Stimulated activated CD8-positive, alpha-beta memory T cell treated with anti-CD3 and anti-CD28 coated beads, Interleukin-15, amount 100 ng/mL, for 4 hours (primary cell): ENCODE measurements at places on chromosomes 16 and 17.

DNA sequence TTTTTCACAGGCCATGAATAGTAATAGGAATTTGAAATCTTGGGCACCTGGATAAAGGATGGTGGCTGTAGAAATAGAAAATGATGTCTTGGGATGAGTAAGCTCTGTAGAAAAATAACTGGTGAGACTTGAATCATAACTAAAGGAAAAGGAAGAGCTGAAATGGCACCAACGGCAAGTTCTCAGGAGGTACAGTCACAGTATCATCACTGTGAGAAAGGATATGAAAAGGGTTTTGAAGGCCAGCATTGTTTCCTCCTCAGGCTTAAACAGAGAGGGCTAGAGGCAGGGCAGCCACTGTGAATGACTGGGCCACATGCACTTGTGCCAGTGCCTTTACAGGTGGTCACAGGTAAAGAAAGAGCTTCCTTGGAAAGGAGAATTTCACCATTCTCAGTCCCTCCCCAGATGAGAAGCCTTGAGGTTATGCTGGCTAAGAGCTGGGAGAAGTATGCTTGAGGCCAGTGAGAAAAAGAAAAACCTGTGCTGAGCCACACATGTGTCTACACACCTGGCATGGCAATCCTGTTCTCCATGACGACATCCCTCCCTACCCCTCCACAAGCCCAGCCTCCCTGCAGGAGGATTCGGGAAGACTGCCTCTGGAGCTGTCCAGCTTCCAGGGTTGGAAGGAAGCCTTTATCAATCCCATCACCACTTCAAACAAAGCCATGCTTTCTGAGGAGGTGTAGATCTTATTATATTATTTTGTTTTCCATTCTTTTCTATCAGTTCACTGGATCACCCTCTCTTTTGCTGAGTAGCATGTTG is 3.8 kb upstream of the ANKFN1 start:
- DNase-seq: no peak

DNA sequence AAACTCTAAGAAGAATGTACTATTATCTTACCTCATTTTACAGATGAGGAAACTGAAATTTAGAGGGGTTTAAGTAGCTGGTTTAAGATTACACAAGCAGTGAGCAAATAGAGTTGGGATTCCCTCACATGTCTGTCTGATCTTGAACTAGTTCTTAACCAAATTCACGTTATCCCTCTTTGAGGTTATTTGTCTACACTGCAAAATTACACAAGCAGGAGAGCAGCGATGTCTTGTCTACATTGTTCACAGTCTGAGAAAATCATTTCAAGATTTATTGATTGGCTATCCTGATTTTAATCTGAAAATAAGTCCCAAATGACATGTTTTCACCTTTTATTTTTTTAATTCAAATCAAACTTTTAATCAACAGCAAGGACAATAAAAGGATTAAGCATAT is 56.9 kb downstream of the SOX9 start:
- DNase-seq: no peak

DNA sequence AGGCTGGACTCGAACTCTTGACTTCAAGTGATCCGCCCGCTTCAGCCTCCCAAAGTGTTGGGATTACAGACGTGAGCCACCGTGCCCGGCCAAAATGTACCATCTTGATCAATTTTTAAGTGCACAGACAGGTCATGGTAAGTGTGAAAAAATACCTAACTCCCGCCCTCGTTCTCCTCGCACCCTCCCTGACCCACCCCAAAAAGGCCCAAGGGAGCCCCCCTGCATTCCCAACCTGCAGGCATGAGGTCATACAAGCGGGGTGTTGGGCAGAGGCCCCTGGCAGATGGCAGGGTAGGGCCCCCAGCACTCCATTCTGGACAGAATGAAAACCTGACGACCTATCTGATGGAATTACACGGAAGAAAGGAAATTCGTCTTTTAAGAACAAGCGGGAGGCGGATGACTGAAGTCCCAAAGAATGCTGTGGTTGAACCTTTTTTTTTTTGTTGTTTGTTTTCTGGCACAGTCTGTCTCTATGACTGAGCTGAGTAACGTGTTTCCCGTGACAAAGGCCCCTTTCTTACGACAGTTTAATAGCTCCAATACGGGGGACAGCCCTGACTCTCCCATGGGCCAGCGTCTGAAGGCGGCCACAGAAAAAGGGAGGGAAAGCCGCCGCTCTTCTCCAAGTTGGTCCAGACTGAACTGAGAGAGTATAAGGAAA is 376.4 kb downstream of the SLC39A11 start:
- no peak for DNase-seq

DNA sequence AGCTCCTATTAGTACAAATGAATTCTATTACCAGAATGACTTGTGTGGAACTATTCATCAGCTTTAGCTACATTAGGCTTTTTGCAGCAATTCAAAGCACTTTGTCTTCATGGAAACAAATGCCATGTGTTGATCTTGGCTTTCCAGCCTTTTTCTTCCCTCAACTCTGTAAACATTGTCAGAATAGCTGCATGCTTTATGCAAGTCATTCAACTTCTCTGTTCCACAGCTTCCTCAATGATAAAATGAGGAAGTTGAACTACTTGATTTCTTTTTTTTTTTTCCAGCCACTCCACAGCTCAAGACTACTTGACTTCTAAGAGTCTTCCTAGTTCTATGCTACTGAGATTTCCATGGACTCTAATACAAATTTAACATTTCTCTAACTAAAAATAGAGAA is 41.1 kb downstream of the KIAA0753 start:
- DNase-seq: no peak

GRCh38 chr17:60652454-60653247 is 25.0 kb upstream of the BCAS3 start:
- DNase-seq: no peak

GRCh38 chr16:23676924-23677480 is 1.7 kb upstream of the PLK1 start:
- DNase-seq: no peak

DNA sequence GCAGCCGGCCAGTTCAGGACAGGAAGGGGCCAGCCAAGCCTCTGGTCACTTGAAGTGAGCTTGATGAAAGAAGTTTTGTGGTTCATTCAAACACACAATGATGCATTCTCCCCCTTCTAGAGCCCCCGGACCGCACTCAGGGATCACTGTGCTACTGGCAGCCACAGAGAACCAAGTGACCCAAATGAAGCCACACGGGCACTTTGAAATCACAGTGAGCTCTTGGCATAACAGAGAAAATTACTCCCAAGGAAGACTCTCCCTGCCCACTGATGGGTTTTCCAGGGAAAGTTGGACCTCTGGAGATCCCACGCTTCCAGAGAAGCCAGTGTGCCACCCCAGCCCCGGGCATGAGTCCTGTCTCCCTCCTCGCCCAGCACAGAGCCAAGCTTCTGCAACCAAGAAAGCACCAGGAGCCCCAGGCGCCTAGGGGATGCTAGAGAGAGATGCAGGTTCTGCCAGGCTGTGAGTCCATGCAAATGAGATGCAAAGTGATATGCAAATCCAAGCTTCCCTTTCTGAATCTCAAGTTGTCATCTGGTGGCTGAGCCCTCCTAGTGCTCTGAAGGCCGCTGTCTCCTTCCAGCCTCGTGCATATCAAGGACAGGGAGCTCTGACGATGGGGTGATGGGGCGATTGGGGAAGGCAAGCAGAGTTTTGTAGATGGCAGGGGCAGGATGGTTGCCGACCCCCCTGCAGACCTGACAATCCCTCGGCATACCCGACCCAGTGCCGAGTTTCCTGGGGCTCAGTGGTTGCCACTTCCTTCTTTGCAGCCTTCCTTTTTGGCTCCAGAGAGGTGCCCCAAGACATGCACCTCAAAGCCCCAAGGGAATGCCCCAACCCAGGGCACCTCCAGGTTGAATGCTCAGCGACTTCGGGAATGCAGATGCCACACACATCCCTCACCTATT is 59.7 kb upstream of the TNRC6C start:
- DNase-seq: no peak

DNA sequence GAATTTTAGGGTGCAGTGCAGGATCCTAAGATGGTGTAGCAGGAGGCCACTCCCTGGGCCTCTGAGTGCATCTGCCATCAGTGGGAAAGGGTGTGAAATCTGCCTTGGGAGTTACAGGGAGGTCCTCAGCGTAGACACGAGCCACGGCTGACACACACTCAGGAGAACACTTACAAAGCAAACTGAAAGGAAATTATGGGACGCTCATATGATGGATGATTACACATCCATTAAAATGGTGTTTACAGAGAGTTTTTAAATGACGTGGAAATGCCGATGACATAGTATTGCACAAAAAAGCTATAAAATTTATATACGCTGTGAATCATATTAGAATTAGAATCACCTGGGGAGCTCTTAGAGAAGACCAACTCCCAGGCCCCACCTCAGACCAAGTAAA is 175.2 kb downstream of the CCDC182 start:
- DNase-seq: no peak

- no peak for DNase-seq
Observed at GRCh38 chr16:88070341-88070740, 119.1 kb downstream of the BANP start.

DNA sequence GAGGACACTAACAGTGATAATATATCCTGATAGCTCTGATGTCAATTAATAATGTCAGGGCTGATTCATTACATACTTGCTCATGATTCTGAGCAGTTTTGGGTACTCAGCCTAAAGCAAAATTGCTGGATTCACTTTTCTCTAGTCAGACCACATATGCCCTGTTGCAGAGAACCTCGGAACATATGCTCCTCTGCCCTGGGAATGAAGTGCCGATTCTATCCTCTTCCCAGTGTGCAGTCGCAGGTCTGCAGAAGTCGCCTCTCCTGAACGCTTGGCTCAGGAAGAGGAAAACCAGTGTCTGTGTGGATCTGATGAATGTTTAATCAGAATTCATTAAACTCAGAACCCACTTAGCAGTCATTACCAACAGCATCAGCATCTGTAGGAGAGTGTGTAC is 34.5 kb downstream of the ABCC12 start:
- DNase-seq: no peak

DNA sequence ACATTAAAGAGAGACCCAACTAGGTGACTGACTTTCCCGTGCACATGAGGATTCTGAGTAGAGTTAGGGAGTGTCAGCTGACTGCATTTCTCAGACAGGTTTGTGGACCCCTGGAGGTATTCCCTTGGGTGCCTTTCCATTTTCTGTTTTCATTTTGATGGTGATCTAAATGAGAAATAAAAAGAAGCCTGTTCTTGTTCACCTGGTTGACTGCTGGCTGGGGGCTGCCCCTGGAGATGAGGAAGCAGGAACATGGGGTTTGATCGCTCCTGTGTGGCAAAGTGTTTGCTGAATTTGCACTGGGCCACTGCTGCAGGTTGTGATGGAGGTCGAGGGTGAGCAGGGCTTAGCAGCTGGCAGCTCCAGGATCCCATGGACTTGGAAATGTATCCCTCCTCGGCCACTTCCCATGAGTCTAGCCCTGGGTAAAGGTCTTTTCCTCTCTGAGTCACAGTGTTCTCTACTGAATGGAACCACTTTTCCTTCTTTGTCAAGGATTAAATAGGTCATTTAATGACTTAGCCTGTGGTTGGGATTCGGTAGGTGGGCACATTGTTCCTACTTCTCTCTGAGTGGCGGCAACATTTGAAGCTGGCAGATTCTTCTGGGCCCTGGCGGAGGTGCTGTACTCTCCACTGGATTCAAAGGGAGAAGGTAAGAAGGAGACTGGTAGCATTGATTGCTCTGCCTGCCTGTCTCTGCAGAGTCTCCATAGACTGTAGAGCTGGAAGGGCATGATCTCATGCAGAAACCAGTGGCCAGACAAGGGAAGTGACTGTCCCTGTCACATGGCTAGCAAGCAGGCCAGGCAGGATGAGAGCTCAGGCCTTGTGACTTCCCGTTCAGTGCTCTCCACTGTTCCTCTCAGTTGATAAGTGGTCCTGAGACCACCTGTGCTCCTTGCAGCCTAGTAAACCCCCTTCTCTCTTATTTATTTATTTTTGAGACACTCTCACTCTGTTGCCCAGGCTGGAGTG is 17.9 kb downstream of the SNX29 start:
- DNase-seq: no peak

DNA sequence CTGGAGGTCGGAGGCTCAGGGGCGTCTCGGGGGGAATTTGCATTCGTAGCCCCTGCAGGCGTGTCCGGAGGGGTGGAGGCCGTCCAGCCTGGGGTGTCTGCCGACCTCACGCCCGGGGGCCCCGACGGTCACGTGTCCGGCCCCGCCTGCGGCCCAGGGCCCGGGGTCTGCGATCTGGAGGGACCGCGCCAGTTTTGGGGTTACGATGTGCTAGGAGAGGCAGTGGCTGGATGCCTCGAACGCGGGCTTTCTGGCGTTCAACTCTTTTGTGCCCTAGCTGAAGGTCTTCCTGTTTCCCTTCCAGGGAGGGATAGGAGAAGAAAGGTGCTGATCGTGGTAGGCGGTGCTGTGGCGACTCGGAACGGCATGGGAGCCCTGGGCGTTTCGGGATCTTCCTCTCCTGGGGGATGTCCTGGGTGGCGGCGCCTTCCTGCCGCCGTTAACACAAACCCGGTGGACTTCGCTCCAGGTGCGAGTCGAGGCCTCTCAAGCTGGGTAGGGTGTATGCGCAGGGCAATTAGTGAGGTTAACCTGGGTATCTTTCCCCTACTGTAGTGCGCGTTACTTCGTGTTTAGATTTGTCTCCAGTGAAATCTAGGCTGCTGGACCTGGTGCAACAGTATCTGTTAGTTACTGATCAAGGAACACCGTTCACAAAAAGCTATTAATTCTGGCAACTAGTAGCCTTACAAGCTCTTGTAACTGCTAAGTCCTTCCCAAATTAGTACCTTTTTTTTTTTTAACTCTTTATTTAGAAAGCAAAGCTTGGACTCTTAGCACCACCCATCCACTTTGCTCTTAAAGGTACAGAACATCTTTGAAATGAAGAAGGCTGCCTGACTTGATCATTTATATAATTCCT is 1.3 kb downstream of the AKAP1 start:
- DNase-seq: no peak

DNA sequence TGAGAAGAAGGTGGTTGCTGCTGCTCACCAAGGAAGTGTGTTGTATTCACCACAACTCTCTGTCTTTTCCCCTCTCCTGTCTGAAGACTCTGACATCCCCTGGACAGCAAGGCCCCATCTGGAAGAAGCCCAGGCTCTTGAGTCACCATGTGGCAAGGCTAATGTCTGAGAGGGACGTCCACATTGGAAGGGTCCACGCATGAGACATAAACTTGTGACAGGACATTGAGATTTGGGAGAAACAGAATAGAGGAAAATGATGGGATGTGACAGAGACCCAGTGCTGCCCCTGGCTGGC is 176.5 kb downstream of the IRF8 start:
- DNase-seq: no peak

- DNase-seq: no peak
Observed at GRCh38 chr16:64826374-64826773, 295.5 kb downstream of the CDH11 start.

DNA sequence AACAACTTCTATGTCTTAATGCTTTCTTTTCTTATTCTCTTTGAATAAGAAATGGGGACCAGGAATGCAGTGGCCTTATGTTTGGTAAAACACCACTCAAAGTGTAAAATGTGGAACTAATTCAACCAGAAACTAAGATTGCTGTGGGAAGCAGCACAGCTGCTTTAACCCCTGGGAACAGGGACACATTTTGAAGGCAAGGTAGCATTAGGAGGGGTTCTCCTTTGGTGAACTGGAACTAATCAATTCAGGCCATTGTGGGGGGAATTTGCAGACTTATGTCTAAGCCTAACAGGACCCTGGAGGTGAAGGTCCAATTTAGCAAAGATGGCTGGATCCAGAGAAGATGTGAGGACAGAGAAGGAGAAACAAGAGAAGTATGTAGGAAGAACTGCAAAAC is 256.1 kb downstream of the ZFHX3 start:
- no peak for DNase-seq

- no peak for DNase-seq
Observed at GRCh38 chr17:40058865-40059264, 3.9 kb upstream of the THRA start.

GRCh38 chr16:89013692-89014402 is 36.8 kb upstream of the CBFA2T3 start:
- no peak for DNase-seq

- no peak for DNase-seq
Observed at GRCh38 chr17:42675965-42676423, 800 bp downstream of the PLEKHH3 start.
